ENCODE measurements at places on chromosomes 5 and 9. TPM values are rescaled to one million over a fixed set of nuclear protein-coding genes. Genes with fewer than 3 reads are reported as not detected.

The HTR1A gene
- not detected for total RNA-seq

The F2RL2 gene
- total RNA-seq: 4.6 TPM

The EIF4E1B gene
- total RNA-seq: not detected

The PDE6A gene
- total RNA-seq: not detected

The RGP1 gene
- 31.5 TPM for total RNA-seq

The IFNE gene
- not detected for total RNA-seq

The EGFLAM gene
- total RNA-seq: 6.6 TPM

The C5orf52 gene
- total RNA-seq: not detected

The PLPPR1 gene
- total RNA-seq: 0.29 TPM

The GSN gene
- 3,340 TPM for total RNA-seq

The WNT8A gene
- not detected for total RNA-seq

The SH3TC2 gene
- 2.4 TPM for total RNA-seq

The FBXW11 gene
- total RNA-seq: 65.6 TPM

The F12 gene
- total RNA-seq: 0.17 TPM

The SPOCK1 gene
- total RNA-seq: 39.0 TPM

The LCN10 gene
- total RNA-seq: 7.0 TPM

The PCDHA1 gene
- not detected for total RNA-seq

- peak; percentile 26 for DNase-seq
These were observed 83.1 kb downstream of the MSX2 start for GRCh38 chr5:174807471-174807870.

DNA sequence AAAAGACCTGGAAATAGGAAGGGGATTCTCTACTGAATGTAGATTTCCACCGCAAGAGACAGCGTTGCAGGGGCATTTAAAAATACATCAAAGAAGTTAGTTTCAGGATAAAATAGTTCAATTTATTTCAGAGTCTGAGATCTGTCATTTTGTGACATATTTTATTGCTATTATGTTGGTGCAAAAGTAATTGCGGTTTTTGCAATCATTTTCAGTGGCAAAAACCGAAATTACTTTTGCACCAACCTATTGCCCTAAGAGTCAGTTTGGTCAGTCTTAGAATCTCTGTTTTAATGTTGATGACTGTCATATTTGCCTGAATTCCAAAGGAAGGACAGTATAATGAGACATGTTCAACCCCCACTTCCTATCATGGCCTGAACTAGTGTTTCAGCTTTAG is 219.5 kb upstream of the CDH10 start:
- DNase-seq: no peak

DNA sequence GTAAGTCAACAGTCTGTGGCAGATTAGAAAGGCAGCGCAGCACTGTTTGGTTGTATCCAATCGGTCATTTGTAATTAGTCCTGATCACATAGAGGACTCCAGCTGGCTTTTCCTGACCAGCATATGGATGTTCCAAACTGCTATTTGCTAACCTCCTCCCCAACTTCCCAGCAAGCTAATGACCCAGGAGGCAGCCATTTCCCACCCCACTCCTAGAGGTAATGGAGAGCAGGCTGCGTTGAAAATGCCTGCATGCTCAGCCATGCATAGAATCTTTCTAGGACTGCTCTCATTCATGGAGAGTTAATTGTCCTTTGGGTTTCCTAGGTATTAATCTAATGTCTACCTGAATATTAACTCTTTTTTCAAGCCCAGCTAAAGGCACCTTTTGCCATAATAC is 850.6 kb upstream of the WWC1 start:
- no peak for DNase-seq

DNA sequence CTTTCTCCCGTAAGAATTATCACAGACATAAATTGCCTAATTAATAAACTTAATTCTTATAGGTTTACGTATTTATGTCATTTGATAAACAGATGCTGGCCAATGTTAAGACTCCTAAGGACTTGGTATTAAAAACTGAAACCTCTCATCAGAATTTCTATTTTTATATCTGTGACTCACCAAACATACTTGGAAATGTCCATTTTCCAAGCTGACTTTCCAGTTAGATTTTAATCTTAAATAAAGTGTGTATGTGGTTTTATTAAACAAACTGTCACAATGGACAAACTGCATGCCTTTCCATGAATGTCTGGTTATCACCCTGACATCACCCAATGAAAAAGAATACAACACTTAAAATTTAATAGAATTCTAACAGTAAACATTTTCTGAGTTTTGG is 12.6 kb upstream of the COL23A1 start:
- DNase-seq: no peak

DNA sequence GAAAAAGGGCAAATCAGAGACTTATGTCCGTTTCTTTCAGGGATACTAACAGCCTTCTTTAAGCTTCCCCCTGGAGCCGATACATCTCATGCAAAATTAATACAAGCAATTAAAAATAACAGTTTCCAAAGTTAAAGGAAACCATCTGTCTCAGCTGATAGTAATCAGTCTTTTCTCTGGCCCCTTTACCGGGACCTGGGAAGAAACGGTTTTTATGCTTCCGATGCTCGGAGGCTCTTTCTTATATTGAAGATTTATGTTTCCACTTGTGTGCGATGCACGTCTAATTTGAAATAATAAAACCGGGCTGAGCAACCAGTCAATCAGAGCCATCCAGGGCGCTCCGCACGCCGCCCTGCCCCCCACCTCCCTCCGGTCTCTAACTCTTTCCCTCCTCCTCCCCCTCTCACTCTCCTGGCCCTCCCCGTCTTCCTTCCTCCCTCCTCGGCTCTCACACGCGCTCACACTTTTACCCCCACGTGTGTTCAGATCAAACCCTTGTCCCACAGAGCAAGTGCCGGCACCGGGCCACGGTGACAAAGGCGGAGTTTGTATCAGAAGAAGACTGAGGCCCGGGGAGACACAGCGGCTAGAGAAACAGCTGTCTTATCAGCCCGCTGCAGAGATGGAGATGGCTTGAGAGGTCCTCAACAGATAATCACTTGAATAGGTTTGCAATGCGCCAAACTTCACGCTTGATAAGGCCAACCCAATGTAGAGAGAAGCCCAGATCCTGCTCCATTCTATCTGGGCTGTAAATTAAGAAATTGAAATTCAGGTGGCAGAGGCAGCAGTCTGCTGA is 5.1 kb upstream of the ELAVL2 start:
- DNase-seq: no peak

DNA sequence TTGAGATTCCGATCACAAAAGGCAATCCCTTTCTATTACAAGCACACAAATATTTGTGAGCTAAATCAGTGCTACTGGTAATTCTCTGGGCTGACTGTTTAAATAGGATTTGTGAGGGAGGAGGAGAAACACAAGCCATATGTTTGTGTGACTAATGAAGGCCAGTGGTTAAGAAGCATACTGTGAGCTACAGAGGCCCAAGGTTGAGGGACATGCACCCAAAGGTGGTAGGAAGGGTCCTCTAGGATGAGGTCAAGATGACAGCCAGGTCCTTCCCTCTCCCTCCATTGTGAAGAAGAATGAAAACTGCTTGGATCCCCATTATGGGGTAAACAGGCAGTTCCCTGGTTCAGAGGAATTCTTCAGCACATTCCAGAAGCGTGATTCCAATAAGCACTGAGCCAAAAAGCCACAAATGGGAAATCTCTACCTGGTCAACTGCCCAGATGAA is 83.9 kb downstream of the SPOCK1 start:
- peak; percentile 68 for DNase-seq

- peak; percentile 91 for DNase-seq
These were observed 164.0 kb downstream of the CARTPT start for GRCh38 chr5:71882826-71883741.

GRCh38 chr5:172666251-172666650 is 25.2 kb downstream of the NEURL1B start:
- DNase-seq: no peak

GRCh38 chr5:150556106-150556505 is 48.2 kb downstream of the NDST1 start:
- DNase-seq: no peak

GRCh38 chr5:56169281-56169680 is 63.8 kb downstream of the ANKRD55 start:
- no peak for DNase-seq

DNA sequence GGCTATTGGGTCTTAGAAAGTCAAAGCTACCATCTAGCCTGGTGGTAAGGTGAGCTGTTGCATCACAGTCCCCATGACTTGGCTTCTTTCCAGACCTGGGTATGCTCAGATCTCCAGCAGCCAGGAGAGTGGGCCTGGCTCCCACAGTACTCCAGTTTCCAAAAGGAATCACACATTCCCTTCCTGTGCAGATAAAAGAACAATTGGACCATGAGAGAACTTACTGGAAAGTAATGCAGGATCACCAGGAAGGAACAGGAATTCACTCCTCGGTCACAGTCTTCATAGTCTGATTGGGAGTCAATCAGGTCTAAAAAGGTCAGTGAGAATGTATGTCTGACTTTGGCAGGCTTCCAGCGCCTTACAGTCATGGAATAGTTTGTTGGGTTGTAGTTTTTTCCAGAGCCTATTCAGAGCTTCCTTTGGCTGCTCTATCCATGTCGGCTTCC is 47.8 kb upstream of the CD180 start:
- no peak for DNase-seq

GRCh38 chr5:89968958-89969381 is 440.6 kb downstream of the CETN3 start:
- DNase-seq: no peak

GRCh38 chr5:107864793-107865192 is 194.1 kb upstream of the EFNA5 start:
- no peak for DNase-seq

- DNase-seq: peak; percentile 60
These were observed 8.4 kb downstream of the DCANP1 start for GRCh38 chr5:135438636-135439221.

GRCh38 chr5:56152437-56152836 is 80.7 kb downstream of the ANKRD55 start:
- DNase-seq: peak; percentile 29

DNA sequence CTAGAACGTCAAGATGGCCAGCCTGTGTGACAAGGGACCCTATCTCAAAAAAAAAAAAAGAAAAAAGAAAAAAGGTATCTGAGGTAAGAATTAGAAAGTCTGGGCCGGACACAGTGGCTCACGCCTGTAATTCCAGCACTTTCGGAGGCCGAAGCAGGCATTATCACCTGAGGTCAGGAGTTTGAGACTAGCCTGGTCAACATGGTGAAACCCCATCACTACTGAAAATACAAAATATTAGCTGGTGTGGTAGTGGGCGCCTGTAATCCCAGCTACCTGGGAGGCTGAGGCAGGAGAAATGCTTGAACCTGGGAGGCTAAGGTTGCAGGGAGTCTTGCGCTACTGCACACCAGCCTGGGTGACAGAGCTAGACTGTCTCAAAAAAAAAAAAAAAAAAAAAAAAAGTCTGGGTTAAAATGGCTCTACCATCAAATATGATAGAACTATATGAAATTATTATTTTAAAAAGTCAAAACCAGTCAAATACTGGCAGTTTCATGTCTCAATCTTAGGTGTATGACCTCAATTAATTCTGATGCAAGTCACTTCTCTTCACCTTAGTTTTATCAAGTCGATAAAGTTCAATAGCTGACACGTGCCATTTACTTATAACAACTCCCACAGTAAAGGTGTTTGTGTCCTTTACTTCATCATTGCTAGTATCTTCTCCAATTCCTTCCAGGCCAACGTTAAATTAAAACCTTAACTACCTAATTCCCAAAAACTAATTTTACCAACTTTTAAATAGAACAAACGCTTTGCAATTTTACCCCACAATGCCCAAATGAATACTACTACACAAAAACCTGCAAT is 1.1 kb downstream of the RPS23 start:
- DNase-seq: no peak

GRCh38 chr5:132335402-132335801 is 34.1 kb upstream of the SLC22A5 start:
- DNase-seq: no peak
